ENCODE measurements at places on chromosomes 16 and 17.

- no peak for DNase-seq
These were observed 3.9 kb downstream of the NAGS start for GRCh38 chr17:44008205-44008909.

DNA sequence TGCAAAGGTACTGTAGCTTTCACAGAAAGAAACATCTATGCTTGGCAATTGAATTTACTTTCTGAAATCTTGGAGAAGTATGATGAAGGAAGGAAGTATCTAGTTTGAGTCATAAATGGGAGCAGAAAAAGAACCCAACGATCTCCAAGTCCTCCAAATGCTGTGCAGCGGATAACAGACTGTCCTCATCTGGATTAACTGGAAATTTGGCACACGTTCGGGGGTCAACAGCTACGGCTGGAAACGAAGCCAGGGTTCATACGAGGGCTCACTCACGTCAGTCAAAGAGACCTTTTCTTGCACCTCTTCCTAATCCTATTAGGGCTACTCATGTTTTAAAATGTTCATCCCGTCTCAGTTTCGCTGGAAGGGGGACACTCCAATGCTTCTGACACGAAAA, 152.0 kb downstream of the ZFHX3 start:
- no peak for DNase-seq

DNA sequence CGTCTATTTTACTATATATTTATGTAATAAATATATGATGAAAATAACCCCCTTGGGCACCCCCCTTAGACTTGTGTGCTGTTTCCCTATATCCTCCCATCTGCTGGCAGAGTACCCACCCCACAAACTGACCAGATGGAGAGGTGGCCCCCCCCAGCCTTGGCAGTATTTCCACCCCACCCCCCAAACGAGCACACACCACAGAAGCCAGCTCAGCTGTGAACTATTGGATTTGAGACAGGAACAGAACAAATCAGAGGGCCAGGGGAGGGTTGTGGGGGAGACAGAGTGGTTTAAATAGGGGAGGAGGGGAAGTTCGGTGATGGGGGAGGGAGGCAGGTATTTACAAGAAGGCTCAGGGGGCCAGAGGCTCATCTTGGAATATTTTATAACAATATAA, 7.8 kb downstream of the NR1D1 start:
- peak; percentile 51 for DNase-seq

GRCh38 chr17:11921296-11921695, 76.0 kb downstream of the ZNF18 start:
- no peak for DNase-seq

DNA sequence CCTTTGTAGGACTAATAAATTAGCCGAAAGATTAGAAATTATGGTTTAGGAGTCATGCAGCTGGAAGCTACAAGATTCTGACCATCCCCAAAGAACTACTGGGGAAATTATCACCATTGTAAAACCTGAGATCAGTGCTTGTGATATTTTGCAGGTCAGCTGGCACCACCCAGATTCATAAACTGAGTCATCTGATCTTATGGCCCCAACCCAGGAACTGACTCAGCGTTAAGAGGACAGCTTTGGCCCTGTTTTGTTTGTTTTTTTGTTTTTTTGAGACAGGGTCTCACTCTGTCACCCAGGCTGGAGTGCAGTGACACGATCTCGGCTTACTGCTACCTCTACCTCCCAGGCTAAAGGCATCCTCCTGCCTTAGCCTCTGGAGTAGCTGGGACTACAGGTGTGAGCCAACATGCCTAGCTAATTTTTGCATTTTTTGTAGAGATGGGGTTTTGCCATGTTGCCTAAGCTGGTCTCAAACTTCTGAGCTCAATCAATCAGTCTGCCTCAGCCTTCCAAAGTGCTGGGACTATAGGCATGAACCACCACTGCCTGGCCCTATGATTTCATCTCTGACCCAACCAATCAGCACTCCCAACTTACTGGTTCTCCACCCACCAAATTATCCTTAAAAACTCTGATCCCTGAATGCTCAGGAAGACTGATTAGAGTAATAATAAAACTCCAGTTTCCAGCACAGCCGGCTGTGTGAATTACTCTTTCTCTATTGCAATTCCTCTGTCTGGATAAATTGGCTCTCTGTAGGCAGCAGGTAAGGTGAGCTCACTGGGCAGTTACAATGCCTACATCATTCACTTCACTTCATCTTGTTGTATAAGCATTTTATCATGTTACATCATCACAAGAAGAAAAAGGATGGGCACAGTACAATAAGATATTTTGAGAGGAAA, 79.4 kb upstream of the KSR1 start:
- no peak for DNase-seq

DNA sequence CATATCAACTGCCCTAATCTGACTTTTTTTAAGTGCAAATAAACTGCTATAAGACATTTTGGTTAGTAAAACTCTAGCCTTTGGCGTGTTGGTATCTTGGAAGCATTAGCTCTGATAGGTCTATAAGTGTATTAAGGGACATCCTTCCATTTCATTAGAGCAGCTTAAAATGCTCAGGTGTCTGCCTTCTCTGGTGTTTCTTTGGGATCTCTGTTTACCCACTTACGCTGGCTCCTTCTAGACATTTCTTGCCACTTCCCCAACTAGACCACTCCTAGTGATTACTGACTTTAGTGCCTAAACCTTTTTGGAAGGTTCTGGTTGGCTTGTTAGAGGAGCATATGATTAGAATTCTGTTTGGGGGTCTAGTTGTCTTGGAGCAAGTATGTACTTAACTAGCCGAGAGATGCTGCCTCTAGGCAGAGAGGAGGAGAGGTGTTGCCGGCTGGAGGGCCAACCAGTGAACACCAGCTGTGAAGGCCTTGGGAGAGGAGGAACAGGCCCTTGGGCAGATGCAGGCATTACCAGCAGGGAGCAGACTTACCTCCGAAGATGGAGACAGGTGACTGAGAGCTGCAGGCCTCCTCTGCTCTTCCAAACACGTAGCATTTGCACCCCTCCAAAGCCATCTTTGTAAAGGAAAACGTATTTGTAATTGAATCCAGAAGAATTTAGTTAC, 15.2 kb upstream of the CLEC18C start:
- no peak for DNase-seq

DNA sequence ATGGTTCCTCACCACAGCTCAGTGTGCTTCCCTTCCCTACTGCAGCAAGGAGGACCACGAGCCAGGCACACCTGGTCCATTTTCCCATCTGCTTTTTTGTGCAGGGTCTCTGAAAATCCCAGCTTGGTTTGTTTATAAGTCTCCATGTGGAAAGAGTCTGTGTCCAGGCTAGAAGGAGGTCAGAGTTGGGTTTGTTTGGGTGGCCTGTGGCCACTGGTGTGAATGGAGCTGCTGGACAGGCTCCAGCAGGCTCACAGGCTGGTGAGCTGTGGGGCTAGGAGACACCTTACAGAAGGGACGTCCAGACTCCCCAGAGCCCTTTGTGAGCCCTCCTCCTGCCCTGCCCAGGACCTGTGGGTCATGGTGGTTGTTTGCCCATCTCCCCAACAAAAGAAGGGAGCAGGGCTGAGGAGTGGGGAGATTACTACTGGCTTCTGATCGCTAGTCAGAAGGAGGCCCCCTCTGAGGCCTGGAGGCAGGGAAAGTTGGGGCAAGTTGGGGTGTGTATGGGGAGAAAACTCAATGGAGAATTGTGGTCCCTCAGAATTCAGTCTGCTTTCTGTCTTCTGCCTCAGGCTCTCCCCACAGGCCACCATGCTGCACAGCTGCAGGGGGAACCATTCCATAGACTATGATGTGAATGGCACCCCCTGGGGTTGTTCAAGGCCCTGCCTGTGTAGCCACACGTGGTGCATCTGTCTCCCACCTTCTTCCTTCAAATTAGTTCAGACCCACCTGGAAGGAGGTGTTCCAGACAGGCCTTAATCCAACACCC, 4.1 kb downstream of the RARA start:
- no peak for DNase-seq

DNA sequence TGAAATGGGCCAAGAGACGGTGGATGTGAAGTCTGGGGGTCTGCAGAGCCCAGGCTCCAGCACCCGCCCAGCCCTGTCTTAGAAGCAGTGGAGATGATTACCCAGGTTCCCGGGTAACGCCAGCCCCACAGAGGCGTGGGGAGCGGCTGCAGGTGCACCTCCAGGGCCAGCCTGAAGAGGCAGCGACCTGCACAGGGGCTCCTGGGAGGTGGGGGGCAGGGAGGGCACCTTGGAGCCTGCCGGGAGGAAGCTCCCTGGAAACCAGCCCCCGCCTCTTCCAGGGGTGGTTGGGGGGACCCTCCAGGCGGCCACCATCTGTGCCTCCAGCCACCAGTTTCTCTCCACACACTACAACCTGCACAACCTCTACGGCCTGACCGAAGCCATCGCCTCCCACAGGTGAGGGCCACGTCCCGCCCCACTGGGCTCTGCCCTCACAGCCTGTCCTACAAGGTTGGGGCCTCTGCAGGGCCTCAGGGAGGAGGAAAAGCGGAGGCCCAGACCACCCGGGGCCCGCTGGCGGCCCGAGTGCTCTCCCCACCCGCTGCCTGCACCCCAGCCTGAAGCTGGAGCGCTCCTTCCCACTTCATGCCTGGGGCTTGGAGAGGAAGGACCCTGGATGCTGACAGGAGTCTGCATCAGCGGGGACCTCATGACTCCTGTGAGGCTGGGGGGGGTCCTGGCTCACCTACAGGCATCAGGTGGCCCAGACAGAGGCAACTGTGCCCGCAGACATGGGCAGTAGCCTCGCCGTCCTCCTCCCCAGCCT, 10.5 kb downstream of the GAA start:
- no peak for DNase-seq

GRCh38 chr17:12134101-12134500, 113.4 kb downstream of the MAP2K4 start:
- no peak for DNase-seq

DNA sequence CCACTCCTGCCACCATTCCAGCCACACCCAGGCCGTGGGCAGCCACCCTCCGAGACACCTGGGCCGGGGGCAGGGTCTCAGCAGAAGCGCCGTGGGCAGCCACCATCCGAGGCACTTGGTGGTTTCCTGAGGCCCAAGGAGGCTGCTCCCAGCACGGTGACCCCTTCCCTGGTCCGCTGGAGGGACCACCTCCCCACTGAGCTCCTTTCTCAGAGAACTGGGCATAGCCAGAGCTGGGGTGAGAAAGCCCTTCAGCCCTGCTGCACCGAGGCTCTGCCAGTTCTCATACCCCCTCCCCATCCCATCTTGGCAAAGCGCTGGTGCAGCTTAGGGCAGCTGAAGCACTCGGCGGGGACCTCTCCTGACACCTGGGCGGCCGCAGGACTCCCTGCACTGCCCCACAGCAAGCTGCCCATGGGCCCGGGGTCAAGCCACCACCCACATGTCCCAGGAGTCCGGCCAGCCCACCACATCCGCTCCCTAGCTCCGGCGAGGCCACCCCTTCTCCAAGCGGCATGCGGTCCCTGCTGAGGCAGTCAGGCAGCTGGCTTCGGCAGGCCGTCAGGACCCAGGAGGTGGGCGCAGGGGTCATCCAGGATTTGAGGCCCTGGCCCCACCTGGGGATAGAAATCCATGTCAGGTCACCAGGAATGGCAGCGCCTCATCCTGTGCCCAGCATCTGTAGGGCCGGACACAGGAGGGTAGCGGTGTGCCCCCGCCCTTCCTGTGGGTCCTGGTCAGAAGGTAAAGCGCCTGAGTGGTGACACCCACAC, 1.3 kb upstream of the CYBA start:
- no peak for DNase-seq

DNA sequence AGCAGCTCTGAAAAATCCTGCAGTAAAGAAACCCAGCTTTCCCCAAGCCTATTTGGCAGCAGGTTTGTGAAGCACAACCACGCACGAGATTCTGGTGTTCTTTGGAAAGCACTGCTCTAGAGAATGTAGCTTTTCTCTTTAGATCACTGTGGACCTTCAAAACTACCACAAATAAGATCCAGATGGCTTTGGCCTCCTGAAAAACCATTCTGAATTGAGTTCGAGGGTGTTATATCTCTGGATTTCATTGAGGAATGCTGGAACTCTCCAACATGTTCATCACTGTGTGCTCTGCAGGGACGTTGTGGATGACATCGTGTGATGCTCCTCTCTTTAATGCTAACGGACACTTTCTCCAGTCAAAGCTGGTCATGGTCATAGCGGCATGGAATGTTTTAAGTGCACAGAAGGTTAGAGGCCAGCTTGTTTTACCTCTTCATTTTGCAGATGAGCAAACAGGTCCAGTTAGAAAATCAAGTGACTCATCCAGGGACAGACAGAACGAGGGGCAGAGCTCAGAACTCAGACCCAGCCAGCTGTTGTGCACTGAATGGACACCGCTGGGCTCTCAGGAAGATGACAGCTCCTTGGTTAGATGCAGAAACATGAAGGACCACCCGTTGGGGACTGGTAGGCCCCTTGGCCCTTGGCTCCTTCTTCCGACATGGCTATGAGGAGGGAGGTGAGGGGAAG, 37.2 kb downstream of the CCDC42 start:
- no peak for DNase-seq

DNA sequence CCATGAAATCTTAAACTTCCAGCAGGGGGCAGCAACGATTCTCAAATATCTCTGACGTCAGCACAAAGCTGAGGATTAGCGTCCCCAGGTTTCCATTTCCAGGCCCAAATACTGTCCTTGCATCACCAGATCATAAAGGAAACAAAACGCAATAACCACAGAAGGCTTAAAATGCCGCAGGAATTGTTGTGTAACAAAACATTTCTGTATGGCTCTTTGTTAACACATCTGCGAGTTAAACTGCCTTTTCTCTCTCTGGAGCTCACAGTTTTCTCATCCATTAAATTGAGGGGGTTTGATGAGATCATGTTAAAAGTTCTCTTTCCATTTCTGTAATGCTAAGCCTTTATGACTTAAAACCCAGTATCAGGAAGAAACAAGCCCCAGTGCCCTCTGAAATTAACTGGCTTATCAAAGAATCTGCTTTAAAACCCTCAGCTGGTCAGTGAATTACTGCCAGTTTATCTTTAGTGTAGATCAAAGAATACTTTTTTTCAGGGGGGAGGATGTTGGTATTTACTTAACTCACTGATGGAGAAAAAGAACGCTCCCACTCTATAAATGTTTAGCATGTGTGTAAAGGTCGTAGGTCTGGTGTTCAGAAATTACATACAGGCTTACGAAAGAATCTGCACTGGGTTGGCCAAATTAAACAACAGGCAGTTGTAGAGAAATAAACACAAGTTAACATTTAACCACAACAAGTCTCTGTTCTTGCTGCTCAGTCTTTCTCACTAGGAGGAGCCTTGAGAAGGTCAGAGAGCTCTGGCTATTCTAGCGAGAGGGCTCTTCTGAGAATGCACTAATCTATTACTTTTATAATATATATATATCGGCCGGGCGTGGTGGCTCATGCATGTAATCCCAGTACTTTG, 10.6 kb upstream of the TERF2 start:
- DNase-seq = peak; percentile 82

DNA sequence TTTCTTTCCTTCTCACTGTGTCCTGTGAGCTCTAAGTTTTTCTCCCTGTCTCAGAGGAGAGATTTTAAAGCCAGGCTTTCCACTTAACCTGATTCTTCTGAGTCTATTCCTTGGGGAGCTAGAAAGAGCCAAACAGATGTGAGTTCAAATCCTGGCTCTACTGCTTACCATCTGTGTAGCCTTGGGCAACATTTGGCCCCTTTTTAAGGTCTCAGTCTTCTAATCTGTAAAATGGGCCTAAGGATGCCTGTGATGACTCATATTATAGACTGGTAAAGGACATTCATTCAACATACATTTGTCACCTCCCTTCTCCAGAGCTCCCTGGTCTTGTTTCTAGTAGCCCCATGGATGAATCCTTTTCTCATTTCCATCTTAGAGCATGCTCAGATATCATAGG, 304.0 kb downstream of the SHISA9 start:
- no peak for DNase-seq

All from NCI-H446 (cell line).